ENCODE measurements at places on chromosomes 7 and 10. TPM values are rescaled to one million over a fixed set of nuclear protein-coding genes. Genes with fewer than 3 reads are reported as not detected.

DNA sequence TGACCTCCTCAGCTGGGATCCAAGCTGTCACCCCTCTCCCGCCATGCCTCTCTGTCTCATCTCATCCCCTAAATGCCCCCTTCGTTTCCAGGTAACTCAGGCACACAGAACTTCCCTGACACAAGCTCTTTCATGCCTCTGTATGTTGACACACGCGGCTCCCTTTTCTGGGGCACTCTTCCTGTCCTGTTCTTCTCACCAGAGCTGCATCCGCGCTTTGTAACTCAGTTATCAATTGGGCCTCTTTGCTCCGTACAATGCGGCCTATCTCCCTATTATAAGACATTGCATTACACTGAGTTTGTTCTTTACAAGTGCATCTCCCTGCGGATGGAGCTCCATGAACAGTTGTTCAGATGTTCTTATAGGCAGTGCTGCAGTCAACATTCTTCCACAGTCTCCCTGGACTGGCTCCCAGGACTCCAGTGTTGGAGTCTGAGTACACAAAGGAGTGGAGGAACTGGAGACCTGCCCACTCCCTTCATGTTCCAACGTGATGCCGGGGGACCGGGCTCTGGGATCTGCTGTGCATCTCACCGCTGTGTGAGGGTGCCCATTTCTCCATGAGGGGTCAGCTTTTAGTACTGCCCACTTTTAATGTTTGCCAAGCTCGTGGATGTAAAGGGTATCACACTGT, 56.9 kb upstream of the TNS3 start:
- DNase-seq: no peak

- no peak for DNase-seq
Measured at GRCh38 chr10:558891-559766, 130.3 kb downstream of the DIP2C start.

DNA sequence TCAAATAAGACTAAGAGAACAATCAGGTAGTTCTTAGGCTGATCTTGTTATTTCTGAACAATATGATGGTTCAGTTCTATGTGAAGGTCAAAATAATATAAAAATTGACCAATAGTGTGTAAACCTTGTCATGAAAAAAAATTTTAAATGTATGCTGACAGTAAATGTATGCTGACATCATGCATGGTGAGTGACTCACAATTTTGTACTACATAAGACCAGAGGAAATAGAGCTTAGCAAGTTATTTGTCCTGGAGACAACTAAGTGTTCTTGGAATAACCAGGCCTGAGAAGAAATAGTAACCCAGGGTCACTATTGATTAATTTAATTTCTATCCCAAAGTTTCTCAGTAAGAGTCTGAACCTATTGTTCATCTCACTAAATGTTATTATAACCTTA, 182.2 kb upstream of the PCDH15 start:
- no peak for DNase-seq

- DNase-seq: no peak
Measured at GRCh38 chr7:120961638-120962173, 11.1 kb downstream of the ING3 start.

GRCh38 chr7:131638641-131639430, 82.4 kb upstream of the PODXL start:
- DNase-seq: no peak

GRCh38 chr10:22503315-22504088, 158.2 kb downstream of the SPAG6 start:
- DNase-seq: no peak

DNA sequence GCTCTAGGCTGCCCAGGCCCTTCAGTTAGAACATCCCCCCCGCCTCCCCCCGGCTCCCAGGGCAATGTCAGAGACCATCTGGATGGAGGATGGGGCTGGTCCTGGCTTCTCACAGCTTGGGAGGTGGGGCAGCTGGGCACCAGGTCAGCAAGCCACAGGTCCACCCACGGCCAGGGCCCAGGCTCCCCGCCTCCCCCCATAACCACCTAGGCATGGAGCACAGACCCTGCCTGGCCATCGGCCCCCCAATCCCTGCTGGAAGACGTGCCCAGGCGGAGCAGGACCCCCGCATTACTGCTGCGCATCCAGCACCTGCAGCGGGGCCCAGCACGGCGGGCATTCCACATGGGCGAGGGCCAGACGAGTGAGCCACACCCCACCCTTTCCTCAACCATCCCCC, 169.6 kb downstream of the ELFN1 start:
- peak; percentile 25 for DNase-seq

DNA sequence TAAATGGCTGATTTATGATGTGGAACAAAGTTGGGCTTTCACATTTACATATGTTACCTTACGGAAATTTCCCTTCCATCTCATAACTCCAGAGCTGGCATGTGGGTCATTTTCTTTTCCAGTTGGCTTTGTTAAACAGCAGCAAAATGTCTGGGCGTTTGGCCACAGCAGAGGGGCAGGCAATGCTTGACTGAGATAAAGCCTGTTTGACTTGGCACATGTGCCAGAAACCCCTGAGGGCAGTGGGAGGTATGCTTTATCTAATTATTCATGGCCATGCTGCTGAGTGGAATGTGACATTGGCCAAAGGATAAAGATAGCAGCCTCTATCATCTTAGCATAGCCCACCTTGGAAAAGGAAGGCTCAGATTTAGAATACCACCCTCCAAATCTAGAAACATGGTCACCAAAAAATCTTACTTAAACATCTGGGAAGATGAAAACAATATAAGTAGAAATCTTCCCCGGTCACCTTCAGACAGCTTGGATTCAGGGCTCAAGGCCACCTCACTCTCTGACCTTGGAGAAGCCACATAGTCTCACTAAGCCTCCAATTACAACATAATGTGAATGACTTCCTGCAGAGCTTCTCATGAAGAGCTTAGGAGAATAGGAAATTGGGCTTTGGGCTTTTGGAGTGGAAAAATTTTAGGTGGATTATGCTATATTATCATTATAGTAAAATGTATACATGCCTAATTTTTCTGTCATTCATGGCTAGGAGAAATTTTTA, 101.5 kb downstream of the GRM3 start:
- DNase-seq: peak; percentile 33

DNA sequence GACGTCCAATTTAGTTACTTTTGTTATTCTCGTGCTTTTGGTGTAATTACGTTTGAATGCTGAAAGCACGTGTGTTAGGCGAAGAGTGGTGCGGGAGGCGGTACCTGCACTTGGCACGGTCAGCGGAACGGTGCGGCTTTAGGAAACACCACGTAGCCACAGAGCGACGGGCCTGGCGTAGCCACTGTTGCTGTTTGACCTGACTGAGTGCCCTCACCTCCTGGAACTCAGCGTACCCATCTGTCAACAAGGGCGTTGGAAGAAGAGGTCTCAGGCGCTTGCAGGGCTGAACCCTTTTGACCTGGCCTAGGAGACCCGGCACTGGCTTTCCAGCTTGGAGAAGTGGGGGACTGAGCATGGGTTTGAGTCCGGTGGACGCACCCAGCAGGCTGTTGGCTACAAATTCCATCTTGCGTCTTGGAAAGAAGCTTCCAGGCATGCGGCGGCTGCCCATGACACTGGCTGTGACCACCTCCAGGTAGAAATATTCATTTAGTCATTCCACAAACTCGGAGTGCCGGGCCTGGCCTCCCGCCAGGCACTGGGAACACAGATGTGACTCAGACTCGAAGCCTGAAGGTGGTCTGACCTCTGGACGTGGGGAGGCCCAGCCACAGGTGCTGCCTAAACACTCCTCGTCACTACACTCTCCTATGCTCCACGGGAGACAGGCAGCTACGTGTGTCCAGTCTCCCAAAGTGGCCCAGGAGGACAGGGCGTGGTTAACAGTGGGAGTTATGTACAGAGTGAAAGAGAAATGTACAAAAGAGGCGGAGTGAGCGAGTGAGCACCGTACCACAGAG, 22.2 kb downstream of the FAM20C start:
- no peak for DNase-seq

DNA sequence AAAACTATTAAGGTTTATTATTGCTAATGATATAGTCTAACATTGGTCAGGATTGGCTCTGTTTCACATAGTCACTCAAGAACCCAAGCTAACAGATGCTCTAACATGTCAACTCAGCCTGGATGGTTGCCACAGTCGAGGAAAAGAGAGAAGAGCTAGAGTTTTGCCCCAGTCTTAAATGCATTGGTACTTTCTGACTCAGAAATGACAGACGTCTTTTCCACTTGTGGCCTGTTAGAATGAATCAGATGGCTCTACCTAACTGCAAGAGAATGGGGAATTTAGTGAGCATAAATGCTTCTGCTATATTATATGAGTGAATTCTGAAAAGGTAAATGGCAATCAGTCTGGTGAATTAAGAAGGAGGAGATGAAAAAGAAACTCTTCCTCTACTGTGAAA, 13.9 kb downstream of the HECTD2 start:
- no peak for DNase-seq

DNA sequence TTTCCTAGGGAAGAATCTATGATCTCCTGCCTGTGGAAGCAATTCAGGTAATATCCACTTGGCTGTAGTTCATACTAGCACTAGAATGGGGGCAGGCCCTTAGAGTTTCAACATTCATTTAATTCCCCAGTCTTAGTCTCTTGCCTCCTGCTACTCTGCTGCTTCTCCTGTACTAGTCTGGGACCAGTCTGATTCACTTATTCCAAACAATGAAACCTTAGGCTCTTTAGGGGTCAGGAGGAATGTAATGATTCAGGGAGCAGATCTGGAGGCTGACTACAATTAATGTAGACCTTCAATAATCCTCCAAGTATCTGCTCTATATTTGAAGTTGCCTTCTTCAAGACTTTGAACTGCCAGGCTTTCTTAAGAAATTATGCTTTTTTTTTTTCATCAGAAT, 101.8 kb downstream of the GNAT3 start:
- no peak for DNase-seq

GRCh38 chr10:131693766-131694165, 207.0 kb upstream of the PPP2R2D start:
- no peak for DNase-seq

DNA sequence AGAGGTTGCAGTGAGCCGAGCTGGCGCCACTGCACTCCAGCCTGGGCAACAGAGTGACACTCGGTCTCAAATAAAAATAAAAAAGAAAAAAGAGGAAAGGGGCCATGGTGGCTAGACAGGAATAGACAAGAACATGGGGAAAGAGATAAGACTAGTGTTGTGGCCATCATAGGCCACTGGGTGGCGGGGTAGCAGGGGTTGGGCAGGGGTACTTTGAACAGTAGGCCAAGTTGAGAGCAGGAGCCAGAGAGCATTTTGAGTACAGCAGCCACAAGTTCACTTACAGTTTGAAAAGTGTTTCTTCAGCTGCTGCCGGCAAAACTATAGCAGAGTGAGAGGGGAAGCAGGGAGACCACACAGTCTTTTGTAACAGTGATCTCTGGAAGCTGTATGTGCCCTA, 656.0 kb downstream of the CNTNAP2 start:
- no peak for DNase-seq

- no peak for DNase-seq
Measured at GRCh38 chr7:102396710-102397019, 502 bp downstream of the PRKRIP1 start.

- DNase-seq: no peak
Measured at GRCh38 chr7:36764929-36765328, 40.6 kb upstream of the AOAH start.

GRCh38 chr7:32091608-32092210, 21.5 kb upstream of the PDE1C start:
- no peak for DNase-seq

DNA sequence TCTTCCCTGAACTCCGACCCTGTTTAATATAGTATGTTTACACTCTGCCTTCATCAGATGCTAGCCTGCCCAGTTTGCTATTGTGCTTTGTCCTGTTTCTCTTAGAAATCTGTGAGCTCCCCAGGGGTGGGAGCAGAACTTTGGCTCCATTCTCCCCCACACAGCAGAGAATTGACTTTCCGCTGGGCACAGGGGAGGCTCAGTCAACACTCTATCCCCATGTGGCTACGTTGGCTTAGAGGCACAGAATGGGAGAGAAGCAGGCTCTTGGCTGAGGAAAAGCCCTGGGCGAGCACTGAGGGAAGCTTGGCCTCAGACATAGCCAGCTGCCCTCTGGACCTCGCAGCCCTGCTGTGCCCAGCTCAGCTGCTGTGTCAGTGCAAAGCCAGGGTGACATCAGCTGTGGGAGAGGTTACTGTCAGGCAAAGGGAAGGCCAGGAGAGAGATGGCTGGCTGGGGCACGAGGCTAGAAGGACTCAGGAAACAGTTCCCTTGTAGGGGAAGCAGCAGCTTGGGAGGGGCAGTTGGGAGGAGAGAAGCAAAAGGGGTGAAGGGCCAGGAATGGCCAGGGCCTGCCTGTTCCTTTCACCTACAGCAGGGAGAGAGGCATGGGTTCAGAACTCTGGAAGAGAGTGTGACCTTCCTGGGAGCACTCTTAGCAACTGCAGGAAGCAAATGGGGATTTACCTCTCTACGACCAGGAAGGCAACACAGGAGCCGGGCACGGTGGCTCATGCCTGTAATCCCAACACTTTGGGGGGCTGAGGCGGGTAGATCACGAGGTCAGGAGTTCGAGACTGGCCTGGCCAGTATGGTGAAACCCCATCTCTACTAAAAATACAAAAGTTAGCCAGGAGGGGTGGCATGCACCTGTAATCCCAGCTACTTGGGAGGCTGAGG, 5.8 kb upstream of the SCD start:
- peak; percentile 43 for DNase-seq

DNA sequence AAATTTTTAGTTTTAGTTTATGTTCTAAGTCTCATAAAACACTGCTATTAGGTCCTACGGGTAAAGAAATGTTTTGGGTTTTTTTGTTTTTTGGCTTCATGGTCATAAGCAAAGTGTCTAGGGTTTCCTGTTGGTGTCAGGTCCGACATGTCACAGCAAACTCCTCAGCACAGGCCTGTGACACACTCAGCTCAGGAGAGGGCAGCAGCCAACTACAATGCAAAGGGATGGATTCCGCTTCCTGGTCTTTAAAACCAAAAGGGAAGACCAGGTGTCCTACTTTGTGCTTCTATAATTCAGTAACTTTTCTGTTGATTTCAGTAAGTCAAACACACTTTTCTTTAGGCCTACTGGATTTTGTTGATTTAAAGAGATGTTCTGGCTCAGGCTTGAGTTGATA, 83.8 kb upstream of the MACROH2A2 start:
- DNase-seq: no peak

DNA sequence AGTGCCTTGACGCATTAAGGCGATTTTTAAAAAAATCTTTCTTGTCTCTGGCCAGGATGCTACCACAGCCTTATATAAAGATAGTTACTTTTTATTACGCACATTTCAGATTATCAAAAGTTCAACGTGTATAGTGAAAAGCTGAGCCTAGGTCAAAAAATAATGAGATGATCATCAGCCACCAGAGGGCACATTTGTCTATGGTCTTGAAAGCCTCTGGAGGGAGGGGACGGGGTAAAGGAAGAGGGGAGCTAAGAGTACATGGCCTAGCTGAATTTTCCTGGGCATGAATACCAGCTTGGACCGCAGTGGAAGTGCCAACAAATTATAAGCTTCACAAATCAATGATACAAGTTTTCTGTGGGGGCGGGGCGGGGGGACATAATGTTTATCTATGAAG, 285.9 kb upstream of the SMIM30 start:
- no peak for DNase-seq

Gene C1QL3
- total RNA-seq: not detected

Gene EMX2
- total RNA-seq: 0.42 TPM

Gene TEX36
- not detected for total RNA-seq

Gene GSTK1
- 303 TPM for total RNA-seq

Measured in left ventricle myocardium superior (tissue), 1 donor.